GF-D8 (cell line): ENCODE measurements at places on chromosomes 16 and 17.

- no peak for DNase-seq
Observed at GRCh38 chr17:75846692-75847613, 2.7 kb upstream of the UNC13D start.

- no peak for DNase-seq
Observed at GRCh38 chr16:87608400-87608985, 6.2 kb downstream of the JPH3 start.

- DNase-seq, result no peak
Observed at GRCh38 chr16:29820271-29820701, at the start of gene MVP. MVP (plus strand) TSS chr16:29820462; CDS start chr16:29830550, 10,088 bp downstream.

DNA sequence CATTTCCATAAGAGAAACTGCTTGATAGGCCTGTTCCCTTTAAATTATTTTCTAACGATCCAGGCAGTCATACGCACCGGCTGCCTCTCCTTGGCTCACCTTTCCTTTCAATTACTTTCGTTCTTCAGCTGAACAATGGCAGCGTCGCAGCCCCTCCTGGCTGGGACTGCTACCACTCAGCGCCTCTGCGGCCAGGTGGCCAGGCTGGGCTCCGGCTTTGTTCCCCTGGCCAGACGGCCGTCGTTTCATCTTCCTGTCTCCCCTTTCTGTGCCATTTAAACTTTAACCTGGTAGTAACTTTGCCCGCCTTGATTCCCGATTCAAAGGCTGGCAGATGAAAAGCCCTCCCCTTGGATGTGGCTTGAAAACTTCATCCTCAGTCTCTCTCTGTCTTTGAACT lies 79.0 kb downstream of the C16orf78 start:
- DNase-seq, result no peak

GRCh38 chr16:22969567-22969966 lies 155.6 kb downstream of the HS3ST2 start:
- no peak for DNase-seq

DNA sequence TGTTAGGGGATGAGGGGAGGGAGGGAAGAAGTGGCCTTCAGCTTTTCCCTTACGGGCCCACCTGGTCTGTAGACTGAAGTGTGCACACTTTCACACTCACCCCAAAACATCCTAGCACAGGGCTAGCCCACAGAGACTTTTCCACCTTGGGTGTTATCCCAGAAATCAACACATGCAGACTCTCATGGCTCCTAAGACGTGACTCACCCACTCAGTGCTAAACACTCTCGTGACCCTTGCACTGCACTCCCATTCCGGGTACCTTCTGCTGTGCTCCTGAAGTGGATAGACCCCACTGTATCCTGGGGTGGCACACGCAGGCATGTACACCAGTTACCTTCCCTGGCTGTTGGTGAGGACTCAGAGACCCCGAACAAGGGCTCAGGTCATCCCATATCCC lies 23.0 kb upstream of the ABCC3 start:
- DNase-seq, result no peak

GRCh38 chr16:78161023-78161729 lies 61.7 kb downstream of the WWOX start:
- DNase-seq, result no peak

DNA sequence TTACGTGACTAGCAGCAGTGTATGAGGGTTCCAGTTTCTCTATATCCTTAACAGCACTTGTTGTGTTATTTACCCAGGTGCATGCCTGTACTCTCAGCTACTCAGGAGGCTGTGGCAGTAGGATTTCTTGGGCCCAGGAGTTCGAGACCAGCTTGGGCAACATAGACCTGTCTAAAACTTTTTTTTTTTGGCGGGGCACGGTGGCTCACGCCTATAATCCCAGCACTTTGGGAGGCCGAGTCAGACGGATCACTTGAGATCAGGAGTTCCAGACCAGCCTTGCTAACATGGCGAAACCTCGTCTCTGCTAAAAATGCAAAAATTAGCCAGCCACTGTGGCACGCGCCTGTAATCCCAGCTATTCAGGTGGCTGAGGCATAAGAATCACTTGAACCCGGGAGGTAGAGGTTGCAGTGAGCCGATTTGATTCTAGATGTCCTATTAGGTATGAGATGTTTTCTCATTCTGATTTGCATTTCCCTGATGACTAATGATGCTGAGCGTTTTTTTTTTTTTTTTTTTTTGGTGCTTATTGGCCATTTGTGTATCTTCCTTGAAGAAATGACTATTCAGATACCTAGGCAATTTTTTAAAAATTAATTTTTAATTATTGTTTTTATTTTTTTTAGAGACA lies 13.4 kb downstream of the CASC3 start:
- no peak for DNase-seq

- DNase-seq, result no peak
Observed at GRCh38 chr16:58040945-58041627, 15.5 kb downstream of the MMP15 start.

DNA sequence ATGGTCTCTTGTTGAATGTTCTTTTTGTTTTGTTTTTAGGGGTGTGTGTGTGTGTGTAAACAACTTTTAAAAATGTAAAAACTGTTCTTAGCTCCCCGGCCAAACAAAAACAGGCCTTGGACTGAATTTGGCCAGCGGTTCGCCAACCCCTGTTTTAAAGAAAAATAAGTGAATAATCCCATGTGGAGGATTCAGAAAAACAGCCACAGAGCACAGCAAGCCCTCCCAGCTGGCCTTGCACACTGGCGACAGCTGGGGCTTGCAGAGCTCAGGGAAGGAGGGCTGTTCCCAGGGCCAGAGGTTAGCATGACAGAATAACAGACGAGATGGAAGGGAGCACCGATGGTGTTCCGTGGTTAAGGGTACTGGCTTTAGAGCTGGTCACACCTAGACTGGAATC lies 39.0 kb downstream of the EMP2 start:
- no peak for DNase-seq

- no peak for DNase-seq
Observed at GRCh38 chr16:10033556-10033955, 148.7 kb downstream of the GRIN2A start.

GRCh38 chr17:15462976-15463772 lies 4.2 kb downstream of the CDRT4 start:
- DNase-seq, result no peak

- no peak for DNase-seq
Observed at GRCh38 chr16:499924-500323, 27.6 kb upstream of the CAPN15 start.

DNA sequence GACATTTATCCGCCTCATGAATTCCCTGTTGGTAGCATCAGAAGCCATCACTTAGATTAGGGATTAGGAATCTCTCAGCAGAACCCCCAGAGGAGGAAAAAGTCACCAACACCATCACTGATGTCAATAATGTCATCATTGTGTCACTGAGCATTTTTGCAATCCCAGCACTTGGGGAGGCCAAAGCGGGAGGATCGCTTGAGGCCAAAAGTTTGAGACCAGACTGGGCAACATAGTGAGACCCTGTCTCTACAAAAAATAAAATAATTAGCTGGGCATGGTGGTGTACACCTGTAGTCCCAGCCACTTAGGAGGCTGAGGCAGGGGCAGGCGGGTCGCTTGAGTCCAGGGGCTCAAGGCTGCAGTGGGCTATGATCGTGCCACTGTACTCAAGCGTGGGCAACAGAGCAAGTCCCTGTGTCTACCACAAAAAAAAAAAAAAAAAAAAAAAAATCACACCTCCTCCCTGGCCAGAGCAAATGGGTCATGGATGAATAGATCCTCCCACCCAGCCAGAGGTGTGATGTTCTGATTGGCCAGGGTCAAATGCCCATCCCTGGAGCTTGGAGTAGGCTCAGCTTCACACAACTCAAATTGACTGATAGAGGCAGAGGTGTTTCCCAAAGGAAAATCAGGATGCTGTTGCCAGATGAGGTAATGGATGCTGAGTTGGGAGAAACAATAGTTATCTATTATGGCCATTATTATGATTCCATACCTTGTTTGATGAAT lies 31.6 kb downstream of the VWA3A start:
- no peak for DNase-seq

- no peak for DNase-seq
Observed at GRCh38 chr17:81868674-81869220, 2.4 kb downstream of the ARHGDIA start.

GRCh38 chr16:14608604-14609003 lies 21.5 kb downstream of the PARN start:
- DNase-seq, result no peak

- DNase-seq, result no peak
Observed at GRCh38 chr17:34665819-34666763, 86.7 kb downstream of the TMEM132E start.

DNA sequence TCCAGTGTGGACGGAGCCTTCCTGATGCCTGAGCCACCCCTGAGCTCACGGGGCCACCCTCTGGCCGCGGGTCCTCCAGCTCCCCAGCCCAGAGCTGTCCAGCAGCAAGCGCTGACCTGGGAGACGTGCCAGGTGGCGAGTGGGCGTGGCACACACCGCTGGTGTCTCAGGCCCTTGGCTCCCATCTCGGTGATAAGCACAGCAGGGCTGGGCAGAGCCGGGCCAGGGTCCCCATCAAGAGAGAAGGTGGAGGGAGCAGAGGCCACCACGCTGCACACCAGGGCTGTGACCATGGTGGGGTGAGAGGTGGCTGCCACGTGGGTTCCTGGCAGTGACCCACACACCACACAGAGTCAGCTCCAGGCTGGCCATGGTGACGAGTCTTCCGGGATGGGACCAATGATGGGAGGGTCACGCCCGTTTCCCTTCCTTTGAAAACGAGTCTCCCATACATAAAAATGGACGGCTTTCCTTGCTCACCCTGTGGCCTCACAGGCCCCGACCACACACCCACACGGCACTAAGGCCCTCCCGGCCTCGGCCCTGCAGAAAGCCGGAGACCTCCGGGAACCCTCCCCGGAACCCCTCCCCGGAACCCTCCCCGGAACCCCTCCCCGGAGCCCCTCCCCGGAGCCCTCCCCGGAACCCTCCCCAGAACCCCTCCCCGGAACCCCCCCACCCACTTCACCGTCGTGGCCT lies 16.8 kb downstream of the UTS2R start:
- DNase-seq, result no peak

- DNase-seq, result no peak
Observed at GRCh38 chr16:13672196-13672595, 247.8 kb upstream of the ERCC4 start.
